ENCODE measurements at places on chromosomes 6 and 20. TPM values are rescaled to one million over a fixed set of nuclear protein-coding genes. Genes with fewer than 3 reads are reported as not detected.

Gene PLCB1
- 1.7 TPM for total RNA-seq

Gene REM1
- not detected for total RNA-seq

Gene LPA
- not detected for total RNA-seq

Gene SPTLC3
- 7.1 TPM for total RNA-seq

Gene CDH22
- total RNA-seq, result not detected

Gene IRF4
- not detected for total RNA-seq

Data from airway epithelial cell (primary cell).